ENCODE measurements at places on chromosomes 16 and 17. TPM values are rescaled to one million over a fixed set of nuclear protein-coding genes. Genes with fewer than 3 reads are reported as not detected.

CCL4L2 gene
- total RNA-seq: not detected

CNTNAP4 gene
- total RNA-seq: not detected

NME3 gene
- total RNA-seq: 62.9 TPM

ARL5C gene
- not detected for total RNA-seq

CDH1 gene
- not detected for total RNA-seq

TMEM132E gene
- 0.36 TPM for total RNA-seq

DOC2A gene
- total RNA-seq: not detected

SPECC1 gene
- total RNA-seq: 91.9 TPM

PNMT gene
- total RNA-seq: 0.46 TPM

CSH1 gene
- not detected for total RNA-seq

CCL17 gene
- not detected for total RNA-seq

CDH5 gene
- not detected for total RNA-seq

SYT17 gene
- total RNA-seq: 0.46 TPM

SEZ6 gene
- 0.46 TPM for total RNA-seq

KRT9 gene
- total RNA-seq: not detected

SMIM5 gene
- not detected for total RNA-seq

UMOD gene
- total RNA-seq: not detected

FBXW10B gene
- 1.1 TPM for total RNA-seq

All from chondrocyte (in vitro differentiated cells).